ENCODE measurements at places on chromosomes 3 and 15. TPM values are rescaled to one million over a fixed set of nuclear protein-coding genes. Genes with fewer than 3 reads are reported as not detected.

Gene RBP2
- not detected for total RNA-seq

Gene THBS1
- total RNA-seq: 309 TPM

Gene DNAH12
- total RNA-seq: 0.41 TPM

Gene CD200R1
- total RNA-seq: 3.0 TPM

Gene C3orf18
- 14.2 TPM for total RNA-seq

Gene SEMA6D
- 40.2 TPM for total RNA-seq

Gene ZIC4
- total RNA-seq: 0.47 TPM

Gene CAND2
- 19.4 TPM for total RNA-seq

Gene GRK7
- total RNA-seq: not detected

Gene NEK10
- total RNA-seq: 11.1 TPM

Gene LSAMP
- total RNA-seq: 6.7 TPM

Gene ADAMTSL3
- 11.9 TPM for total RNA-seq

Gene PP2D1
- not detected for total RNA-seq

Gene SOX2
- 0.29 TPM for total RNA-seq

Gene IGDCC3
- 4.1 TPM for total RNA-seq

Gene CYP1A1
- total RNA-seq: not detected

Gene CIDEC
- 0.18 TPM for total RNA-seq

Gene LSMEM2
- 3.2 TPM for total RNA-seq

Gene NANOGP8
- 1.7 TPM for total RNA-seq

Gene PYGO1
- total RNA-seq: 13.1 TPM

Gene FEZF2
- not detected for total RNA-seq

Gene SEMA7A
- 6.2 TPM for total RNA-seq

Gene MRAS
- total RNA-seq: 31.3 TPM

Gene CPN2
- total RNA-seq: 0.12 TPM

Gene CERS3
- total RNA-seq: 0.06 TPM

Gene UNC13C
- total RNA-seq: 21.1 TPM
